Hematopoietic multipotent progenitor cell treated with erythropoietin and hydrocortisone succinate and interleukin-3 and kit ligand, for 8 days (in vitro differentiated cells): ENCODE measurements at places on chromosomes 4 and X.

DNA sequence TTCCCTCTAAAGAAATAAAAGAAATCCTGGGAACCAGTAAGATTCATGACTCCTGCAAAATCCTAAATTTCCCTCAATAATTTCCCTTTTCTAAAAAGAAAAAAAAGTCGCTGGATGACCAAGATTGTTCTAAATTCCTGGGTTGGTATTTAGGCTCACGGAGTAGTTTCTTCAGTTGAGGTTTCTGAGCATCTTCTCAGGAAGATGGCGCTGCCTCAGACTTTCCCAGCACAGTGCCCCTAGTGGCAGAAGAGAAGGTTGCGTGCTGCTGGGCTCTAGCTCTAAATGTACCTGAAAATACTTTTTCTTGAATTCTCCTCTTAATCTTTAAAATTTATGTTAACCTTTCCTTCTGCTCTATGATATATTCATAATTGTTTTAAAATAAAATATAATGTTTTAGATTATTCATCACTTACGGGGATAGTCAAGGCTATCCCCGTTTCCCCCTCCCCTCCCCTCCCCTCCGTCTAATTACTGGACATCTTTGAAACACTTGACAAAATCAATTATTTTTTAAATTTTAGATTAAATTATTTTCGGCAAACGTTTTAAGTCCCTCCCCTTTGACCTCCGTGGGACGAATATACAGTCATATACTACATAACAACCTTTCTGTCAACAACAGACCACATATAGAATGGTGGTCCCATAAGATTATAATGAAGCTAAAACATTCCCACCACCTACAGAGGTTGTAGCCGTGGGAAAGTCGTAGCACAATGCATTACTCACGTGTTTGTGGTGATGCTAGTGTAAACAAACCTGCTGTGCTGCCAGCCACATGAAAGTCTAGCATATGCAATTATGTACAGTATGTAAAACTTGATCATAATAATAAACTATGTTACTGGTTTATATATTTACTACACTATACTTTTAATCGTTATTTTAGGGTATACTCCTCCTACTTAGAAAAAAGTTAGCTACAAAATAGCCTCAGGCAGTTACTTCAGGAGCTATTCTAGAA is 41.0 kb upstream of the GATB start:
- DNase-seq: peak; percentile 59

DNA sequence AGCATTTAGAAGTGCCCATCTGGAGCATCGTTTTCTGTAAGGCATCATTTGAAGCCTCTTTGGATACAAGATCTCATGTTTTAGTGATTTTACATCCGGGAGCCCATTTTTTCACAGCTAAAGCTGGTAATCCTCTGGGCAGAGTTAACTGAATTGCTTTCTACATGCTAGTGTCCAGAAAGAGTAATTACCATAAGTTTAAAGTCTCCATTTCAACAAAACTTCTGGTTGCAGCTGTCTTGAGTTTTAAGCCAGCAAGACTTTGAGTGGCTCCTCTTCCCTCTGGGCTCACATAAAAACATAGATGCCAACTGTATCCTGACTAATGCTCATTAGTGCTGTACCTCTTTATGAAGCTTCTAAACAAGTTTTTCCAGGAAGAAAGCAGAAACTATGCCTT is 65.4 kb downstream of the GPRIN3 start:
- no peak for DNase-seq

DNA sequence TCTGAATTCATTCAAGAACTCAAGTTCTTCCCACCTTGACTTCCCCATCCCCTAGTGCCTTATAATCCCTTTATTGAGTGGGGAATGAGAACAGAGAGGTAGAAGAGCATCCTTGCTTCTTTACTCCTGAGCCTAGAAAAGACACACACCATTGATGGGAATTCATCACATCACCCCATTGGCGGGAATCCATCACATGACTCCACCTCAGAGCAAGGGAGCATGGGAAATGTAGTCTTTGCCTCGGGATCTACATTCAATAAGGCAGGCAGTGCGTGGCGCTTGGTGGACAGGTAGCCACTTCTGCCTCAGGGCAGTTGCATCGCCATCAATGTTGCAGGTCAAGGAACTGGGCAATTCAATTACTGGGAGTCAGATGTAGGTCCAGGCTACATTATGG is 50.7 kb downstream of the MXRA5 start:
- DNase-seq: peak; percentile 1

DNA sequence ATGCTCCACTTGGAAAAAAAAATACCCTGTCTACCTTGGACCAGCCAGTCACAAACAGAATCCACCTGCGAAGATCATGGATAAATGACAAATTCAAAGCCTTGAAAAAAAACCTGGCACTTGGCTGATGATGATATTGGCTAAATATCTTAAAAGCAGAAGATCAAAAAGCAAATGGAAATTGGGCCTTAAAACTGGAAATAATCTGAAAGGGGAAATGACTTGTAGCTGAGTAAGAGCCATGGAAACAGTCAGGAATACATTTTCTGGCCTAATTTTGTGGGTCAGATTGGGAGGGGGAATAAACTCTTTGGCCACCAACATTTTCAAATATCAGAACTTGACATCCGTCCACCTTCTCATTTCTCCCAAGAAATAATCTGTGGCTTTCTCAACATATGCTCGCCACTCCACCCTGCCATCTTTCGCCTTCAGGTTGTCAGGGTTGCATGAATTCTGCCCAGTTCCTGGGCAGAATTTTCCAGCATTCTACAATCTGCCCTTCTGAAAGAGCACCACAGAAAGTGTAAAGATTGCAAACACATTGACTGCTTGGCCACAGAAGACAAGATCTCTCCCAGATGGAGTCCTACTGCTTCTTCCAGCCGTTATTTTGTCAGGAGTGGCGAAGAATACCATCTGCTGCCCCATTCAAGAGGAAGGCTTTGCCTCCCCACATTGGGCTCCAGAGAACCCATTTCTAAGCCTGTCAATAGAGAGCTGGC is 1.7 kb upstream of the NDP start:
- no peak for DNase-seq

GRCh38 chr4:82726596-82726995 is 72.0 kb downstream of the SCD5 start:
- no peak for DNase-seq

GRCh38 chr4:26343038-26343398 is 22.2 kb downstream of the RBPJ start:
- no peak for DNase-seq

DNA sequence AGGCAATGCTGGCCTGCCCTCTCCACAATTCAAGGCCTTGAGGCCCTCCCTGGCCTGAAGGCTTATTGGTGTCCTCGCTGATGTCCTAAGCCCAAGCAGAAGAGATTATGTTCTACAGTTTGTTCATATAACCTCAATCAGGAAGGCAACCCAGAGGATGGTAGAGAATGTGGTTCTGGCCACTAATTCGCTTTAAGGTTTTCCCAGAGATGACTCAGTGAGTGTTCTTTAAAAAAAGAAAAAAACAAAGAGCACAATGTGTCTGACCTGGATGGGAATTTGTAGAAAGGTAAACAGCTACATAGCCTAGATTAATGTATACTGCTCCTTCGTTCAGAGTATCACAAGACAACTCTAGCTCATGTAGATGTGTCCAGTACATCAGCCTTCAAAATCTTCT is 66.0 kb downstream of the MANBA start:
- DNase-seq: no peak

- DNase-seq: no peak
These were observed 46.9 kb upstream of the YTHDC1 start for GRCh38 chr4:68396756-68397155.

DNA sequence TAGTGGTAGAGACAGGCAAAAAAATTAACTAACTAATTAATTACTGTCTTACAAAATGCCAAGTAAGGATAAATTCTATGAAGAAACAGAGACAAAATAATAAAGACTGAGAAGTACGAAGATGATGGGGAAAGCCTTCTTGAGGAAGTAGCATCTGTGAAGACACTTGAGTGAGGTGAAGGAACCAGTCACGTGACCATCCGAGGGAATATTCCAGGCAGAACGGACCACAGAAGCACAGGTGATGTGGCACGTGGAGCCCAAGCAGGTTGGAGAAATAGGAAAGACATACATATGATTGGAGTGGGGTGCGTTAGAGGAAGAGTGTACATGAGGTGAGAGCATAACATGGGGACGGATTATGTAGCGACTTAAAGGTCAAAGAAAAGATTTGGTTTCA is 30.5 kb upstream of the SPP1 start:
- no peak for DNase-seq

DNA sequence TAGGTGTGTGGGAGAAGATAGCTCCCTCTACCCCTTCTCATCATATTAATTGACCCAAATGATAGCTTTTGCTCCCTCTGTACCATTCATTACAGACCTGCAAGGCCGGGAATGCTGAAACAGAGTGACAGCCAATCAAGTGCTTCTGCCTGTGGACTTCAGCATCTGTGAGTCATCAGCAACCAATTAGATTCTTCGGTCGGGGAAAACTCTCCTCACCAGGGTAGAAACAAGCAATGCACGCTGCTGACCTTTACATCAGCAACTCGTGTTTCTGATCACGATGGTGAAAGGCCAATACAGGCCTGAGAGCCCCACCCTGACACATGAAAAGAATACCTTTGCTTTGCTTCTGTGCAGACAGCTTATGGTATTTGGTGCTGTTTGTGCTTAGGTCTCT is 347.2 kb upstream of the DDX53 start:
- no peak for DNase-seq

DNA sequence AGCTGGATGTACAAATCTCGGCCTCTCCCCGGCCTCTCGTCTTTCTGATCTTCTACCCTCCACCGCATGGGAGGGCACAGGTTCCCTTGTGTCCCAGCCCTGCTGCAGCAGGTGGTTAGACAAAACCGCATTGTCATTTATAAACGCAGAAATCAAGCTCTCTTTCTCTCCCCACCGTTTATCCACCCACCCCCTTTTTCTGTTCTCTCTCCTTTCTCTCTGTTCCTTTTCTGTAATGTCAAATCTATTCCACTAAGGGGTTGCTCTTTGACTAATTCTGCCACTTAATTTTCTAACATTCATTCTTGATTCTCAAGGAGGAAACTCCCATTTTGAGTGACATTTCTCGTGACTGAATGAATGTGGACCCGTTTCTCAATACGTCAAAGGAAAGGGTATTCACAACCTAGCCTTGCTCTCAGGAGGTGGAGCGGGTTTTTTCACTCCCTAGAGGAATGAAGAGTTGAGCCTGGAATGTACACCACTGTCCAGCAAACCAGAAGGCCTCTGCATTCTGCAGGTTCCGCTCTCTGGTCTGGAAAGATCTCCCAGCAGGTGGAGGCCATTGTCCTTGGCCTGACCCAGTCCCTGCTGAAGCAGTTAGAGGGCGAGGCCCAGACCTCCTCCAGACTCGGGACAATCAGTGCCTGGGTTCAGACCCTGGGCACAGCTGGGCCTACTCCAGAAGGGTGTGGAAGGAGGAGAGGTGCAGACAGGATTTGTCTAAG is 70.9 kb upstream of the ENPP6 start:
- no peak for DNase-seq

GRCh38 chr4:41326776-41327175 is 70.0 kb downstream of the UCHL1 start:
- DNase-seq: no peak

- no peak for DNase-seq
These were observed 128.2 kb downstream of the CPEB2 start for GRCh38 chr4:15130441-15130840.

GRCh38 chrX:154049209-154050112 is 29.8 kb upstream of the IRAK1 start:
- no peak for DNase-seq

- no peak for DNase-seq
These were observed 121.1 kb upstream of the OTUD4 start for GRCh38 chr4:145301386-145302080.

DNA sequence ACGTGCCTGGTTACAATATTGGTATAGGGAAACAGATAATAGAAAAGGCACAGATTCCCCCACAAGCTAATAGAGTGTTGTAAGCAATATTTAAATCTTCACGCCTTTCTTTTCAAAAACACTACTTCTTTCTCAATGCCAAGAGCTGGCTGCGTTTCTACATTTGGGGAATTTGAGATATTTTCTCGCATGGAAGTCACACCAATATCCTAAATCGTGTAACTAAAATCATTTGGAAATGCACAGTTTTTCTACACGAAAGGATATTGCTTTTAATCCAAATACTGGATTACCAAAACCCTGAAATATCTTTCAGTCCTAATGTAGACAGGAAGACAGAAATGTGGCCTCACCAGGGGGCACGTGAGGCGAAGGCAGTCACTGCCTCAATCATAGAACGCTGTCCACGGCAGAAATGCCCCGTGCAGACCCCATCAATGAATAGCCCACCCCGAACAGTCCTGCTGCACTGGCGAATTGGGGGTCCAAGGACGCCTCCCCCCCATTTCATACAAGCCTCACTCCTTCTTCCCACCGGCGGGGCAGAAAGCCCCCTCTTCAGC is 106.6 kb downstream of the NSUN7 start:
- DNase-seq: no peak

- DNase-seq: no peak
These were observed 60.7 kb upstream of the PGM2 start for GRCh38 chr4:37765741-37766140.

DNA sequence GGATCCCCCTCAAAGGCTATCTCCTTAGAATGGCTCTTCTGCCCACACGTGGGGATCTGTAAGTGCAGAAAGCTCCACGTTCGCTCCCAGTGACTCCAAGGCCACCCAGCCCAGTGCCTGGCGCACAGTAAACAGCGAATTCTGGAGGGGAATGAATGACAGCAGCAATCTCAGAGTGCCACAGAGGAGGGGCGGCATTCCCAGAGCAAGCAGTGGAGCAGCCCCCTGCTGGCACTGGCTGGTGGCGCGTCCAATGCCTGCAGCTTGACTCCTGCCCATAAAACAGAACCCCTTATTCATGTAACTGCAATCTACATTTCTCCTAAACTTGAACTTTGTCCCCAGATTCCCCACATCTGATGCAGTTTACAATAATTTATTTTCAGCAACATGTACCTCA is 6.9 kb upstream of the HELT start:
- no peak for DNase-seq

DNA sequence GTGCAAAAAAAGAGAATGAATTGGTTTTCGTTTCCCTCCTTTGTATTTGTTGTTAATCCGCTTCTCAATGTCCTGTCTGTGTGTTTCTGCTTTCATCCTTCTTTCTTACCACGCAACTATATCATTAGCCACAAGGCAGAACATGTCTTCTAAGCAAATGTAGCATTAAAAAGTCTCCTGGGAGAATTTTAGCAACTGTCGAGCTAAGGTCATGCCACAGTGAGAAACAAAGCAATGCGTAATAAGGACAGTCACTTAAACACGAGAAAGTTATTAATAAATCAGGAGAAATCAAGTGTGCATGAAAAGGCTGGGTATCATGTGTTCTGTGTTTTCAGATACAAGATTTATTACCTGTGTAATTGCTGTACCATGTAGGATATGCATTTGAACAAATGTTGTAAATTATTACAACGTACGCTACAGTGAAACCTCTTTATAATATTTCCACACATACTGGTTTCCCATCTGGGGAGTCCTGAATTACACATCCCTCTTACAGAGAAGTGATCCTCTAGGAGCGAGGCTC is 890.8 kb downstream of the TRIML1 start:
- no peak for DNase-seq

GRCh38 chr4:156765277-156765676 is 206.3 kb downstream of the PDGFC start:
- no peak for DNase-seq

- DNase-seq: peak; percentile 21
These were observed 422.3 kb downstream of the STPG2 start for GRCh38 chr4:97720869-97721432.
